Activated CD8-positive, alpha-beta T cell treated with anti-CD3 and anti-CD28 coated beads, Interleukin-2, amount 10 ng/mL, durations not matched to agents 7 days and 5 days (primary cell): ENCODE measurements at places on chromosomes 1 and 21. TPM values are rescaled to one million over a fixed set of nuclear protein-coding genes. Genes with fewer than 3 reads are reported as not detected.

Gene TIE1
- total RNA-seq = 1.3 TPM

Gene RGS16
- 0.63 TPM for total RNA-seq

Gene SLC30A2
- not detected for total RNA-seq

Gene LRRC53
- not detected for total RNA-seq

DNA sequence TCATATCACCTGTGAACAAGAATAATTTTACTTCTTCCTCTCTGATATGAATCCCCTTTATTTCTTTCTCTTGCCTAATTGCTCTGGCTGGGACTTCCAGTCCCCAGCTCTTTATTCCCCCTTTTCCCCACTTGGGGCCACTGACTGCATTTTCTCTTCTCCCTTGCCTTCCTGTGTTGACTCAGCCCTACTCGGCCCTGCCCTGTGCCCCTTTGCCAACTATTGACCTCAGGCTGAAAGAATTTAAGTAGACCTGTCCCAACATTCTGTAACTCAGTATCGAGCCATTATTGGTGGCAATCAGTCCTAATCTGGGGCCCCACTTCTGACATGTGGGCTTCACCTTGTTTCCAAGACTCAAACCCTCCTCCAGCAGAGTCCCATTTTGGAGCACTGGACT lies 60.6 kb upstream of the STUM start:
- peaks cover 26% of the 10 kb centered on the region for H3K27me3 ChIP-seq
- no peak for DNase-seq
- H3K4me1 ChIP-seq = peaks cover 6% of the 10 kb centered on the region
- H3K4me3 ChIP-seq = no peak overlapping the region
- no peaks in the 10 kb centered on the region for H3K36me3 ChIP-seq

DNA sequence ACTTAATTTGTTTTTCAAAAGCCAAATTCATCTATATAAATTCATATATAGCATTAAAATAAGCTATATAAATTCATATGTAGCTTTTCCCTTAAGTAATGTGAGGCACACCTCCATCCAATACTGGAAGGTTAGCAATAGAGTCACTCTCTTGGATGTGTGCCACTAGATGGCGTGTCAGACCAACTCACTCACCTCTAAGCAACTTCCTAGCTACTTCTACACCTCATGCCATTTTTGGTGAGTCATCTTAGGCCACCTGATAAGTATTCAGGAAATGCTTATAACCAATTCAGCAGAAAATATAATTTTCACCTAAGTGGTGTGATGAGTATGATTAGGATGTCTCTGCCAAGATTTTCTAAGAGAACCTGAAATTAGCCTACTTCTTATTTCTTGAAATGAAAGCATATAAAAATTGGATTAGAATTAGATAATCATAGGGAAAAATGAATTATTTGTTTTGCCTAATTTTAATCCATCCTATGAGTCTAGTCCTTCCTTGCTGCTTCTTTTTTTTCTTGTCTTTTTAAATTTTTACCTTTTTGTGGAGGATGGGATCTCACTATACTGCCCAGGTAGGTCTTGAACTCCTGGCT lies 34.4 kb upstream of the TADA1 start:
- peak; percentile 87 for DNase-seq
- no peak overlapping the region for H3K27ac ChIP-seq
- H3K4me1 ChIP-seq = peaks cover 40% of the 10 kb centered on the region
- H3K4me3 ChIP-seq = no peak overlapping the region
- peaks cover 5% of the 10 kb centered on the region for H3K36me3 ChIP-seq
- H3K27me3 ChIP-seq = peaks cover 17% of the 10 kb centered on the region

DNA sequence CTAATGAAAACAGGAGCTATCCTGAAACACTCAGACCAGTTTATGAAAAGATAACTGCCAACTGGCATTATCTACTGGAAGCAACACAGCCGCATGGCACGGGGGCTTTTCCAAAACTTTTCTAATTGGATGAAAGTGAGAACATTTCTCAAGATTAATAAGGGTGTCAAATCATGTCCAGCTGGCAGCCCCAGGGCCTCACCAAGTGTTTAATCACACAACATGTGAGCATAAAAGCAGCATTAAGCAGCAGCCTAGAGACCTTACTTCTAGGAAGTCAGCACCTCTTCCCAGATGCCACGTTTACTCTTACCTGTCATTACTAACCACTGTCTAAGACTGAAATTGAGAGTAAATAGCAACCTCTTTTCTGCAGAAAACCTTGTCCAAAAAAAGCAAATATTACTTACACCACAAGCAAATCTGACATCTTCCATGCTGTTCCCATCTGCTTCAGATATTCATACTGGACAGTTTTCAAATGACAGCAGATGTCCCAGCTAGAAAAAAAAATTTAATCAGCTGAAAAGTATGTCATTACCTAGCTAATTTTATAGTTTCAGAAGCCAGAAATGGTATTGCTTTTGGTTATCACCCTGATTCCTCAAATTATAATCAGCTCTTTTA lies 341.5 kb upstream of the ZP4 start:
- no peaks in the 10 kb centered on the region for H3K4me1 ChIP-seq
- no peak overlapping the region for H3K27ac ChIP-seq
- no peak overlapping the region for H3K4me3 ChIP-seq
- no peaks in the 10 kb centered on the region for H3K36me3 ChIP-seq
- no peaks in the 10 kb centered on the region for H3K27me3 ChIP-seq
- DNase-seq = no peak

DNA sequence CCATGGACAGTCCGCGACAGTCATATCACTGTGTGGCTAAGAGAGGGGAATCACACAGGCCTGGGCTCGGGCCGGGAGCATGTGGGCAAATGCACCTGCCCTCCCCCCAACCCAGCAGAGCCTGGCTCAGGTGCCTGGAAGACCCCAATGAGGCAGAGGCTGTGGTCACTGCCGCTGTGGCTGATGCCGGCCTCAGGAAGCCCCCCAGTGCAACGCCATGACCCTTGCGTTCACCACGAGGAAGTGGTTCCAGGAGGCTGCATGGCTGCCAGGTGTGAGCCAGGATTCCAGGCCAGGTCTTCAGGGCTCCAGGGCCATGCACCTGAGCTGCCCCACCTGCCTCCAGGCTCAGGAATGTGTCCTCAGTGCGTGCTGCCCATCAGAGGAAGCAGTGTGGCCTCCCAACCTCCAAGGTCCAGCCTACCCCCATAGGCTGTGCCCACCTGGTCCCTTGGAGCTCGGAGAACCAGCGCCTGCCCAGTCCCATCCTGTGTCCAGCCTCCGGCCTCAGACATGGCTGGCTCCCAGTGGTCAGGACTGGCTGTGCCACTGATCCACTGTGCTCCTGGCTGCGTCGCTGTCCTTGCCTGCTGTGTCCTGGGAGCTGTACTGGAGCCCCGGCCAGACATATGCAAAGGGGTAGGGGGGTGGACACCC lies 8.0 kb downstream of the ARHGEF16 start:
- no peaks in the 10 kb centered on the region for H3K27me3 ChIP-seq
- no peak for DNase-seq
- no peaks in the 10 kb centered on the region for H3K4me1 ChIP-seq
- H3K27ac ChIP-seq = no peak overlapping the region

- H3K4me1 ChIP-seq = peaks cover 3% of the 10 kb centered on the region
- H3K4me3 ChIP-seq = no peak overlapping the region
- DNase-seq = no peak
- no peaks in the 10 kb centered on the region for H3K27me3 ChIP-seq
- no peaks in the 10 kb centered on the region for H3K36me3 ChIP-seq
Observed at GRCh38 chr1:110237386-110238152, 27.5 kb downstream of the KCNC4 start.
